Type B pancreatic cell (in vitro differentiated cells): ENCODE measurements at places on chromosomes 2 and 18. TPM values are rescaled to one million over a fixed set of nuclear protein-coding genes. Genes with fewer than 3 reads are reported as not detected.
A peak's percentile ranks its signal among the peaks of the same experiment; 100 is the strongest.

TMEM200C gene
- total RNA-seq, result 3.0 and 26.1 TPM in 2 replicates

DNA sequence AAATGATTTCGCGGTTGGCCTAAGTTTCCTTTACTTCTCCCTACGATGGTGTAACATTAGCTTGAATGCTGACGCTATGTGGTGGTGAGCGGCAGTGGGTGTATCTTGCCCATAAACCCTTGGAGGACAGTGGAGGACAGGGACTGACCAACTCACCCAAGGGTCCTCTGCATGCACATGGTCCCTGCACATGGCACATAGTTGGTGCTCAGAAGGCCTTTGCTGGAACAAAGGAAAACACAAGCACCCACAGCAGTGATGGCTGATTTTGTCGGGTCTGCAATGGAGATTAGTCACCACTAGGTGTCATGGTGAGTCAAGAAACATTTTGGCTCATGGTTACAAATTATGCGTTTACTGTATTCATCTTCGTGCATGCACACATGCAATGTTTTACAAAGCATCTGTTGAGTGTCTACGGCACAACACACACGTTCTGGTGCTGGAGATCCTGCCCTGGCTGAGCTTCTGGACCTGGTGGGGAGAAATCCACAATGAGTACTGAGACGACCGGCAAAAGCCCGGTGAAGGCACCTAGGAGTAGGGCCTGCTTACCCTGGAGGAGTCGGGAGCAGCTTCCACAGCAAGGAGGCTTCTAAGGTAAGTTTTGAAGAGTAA, 44.0 kb downstream of the PDCL3 start:
- H3K4me3 ChIP-seq, result no peak overlapping the region
- H3K27ac ChIP-seq, result no peak overlapping the region
- H3K27me3 ChIP-seq, result peaks cover 2% of the 10 kb centered on the region
- DNase-seq, result no peak

DNA sequence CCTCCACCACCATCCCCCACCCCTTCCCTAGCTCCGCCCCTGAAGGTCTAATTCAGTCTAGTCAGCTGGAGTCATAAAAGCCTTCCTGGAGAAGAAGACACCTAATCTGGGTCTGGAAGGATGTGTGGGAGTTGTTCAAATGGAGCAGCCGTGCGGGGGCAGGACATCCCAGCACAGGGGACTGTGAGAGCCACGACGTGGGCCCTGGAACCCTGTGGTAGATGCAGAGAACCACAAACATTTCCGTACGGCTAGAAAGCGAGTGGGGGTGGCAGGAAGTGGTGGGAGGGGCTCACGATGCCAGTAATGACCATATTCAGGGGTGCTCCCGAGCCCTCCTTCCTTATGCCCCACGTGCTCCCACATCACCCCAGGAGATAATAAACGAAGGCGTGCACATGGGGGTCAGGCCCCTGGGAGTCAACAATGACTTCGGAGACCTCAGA, 20.9 kb upstream of the COL6A3 start:
- no peaks in the 10 kb centered on the region for H3K36me3 ChIP-seq
- H3K4me1 ChIP-seq, result peaks cover 31% of the 10 kb centered on the region
- H3K27me3 ChIP-seq, result peaks cover 18% of the 10 kb centered on the region
- DNase-seq, result no peak
- H3K4me3 ChIP-seq, result no peak overlapping the region
- H3K27ac ChIP-seq, result no peak overlapping the region

GRCh38 chr2:225465827-225466226, 66.3 kb downstream of the NYAP2 start:
- H3K4me1 ChIP-seq, result peaks cover 18% of the 10 kb centered on the region
- no peak overlapping the region for H3K4me3 ChIP-seq
- H3K36me3 ChIP-seq, result no peaks in the 10 kb centered on the region
- H3K27me3 ChIP-seq, result no peaks in the 10 kb centered on the region

GRCh38 chr18:50654658-50655550, 95.0 kb downstream of the MAPK4 start:
- no peak overlapping the region for H3K4me3 ChIP-seq
- H3K27me3 ChIP-seq, result no peaks in the 10 kb centered on the region
- no peaks in the 10 kb centered on the region for H3K36me3 ChIP-seq
- no peak for DNase-seq

- DNase-seq, result no peak
- H3K27ac ChIP-seq, result peak overlapping the region; percentile 98
- peaks cover 55% of the 10 kb centered on the region for H3K36me3 ChIP-seq
- H3K27me3 ChIP-seq, result no peaks in the 10 kb centered on the region
These were observed 1.0 kb downstream of the ZNF532 start for GRCh38 chr18:58865701-58866065.

GRCh38 chr2:64730551-64731262, 77.0 kb upstream of the SERTAD2 start:
- peaks cover 7% of the 10 kb centered on the region for H3K36me3 ChIP-seq
- DNase-seq, result no peak
- H3K4me1 ChIP-seq, result peaks cover 55% of the 10 kb centered on the region

- H3K27ac ChIP-seq, result peak overlapping the region; percentile 91
- H3K27me3 ChIP-seq, result no peaks in the 10 kb centered on the region
- peaks cover 5% of the 10 kb centered on the region for H3K4me1 ChIP-seq
- no peaks in the 10 kb centered on the region for H3K36me3 ChIP-seq
- H3K4me3 ChIP-seq, result no peak overlapping the region
These were observed 107.2 kb upstream of the ETAA1 start for GRCh38 chr2:67289921-67290371.

DNA sequence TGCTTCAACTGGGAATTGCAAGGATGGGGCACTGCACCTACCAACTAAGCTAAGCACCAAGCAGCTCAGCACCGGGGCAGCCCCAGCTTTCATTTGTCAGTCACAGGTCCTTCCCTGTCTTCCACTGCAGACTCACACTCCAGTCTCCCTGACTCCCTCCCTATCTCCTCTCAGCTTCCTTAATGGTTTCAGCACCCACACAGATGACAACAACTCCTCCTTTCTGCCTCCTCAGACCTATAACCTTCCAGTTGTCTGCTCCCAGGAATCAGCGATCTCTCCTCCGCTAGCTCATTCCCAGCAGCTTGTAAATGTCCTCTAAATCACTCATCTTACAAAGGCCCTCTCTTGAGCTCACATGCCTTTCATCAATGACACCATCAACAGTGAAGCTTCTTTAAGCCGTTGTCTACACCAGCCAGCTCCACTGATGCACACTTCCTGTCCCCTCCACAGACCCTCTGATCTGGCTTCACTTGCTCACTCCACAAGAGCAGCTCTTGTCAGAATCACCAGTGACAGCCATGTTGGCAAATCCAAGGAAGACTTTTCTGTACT, 32.1 kb downstream of the CLASP1 start:
- peaks cover 15% of the 10 kb centered on the region for H3K36me3 ChIP-seq
- no peaks in the 10 kb centered on the region for H3K27me3 ChIP-seq
- no peak overlapping the region for H3K4me3 ChIP-seq

- H3K36me3 ChIP-seq, result no peaks in the 10 kb centered on the region
- no peak for DNase-seq
- no peak overlapping the region for H3K27ac ChIP-seq
- H3K4me1 ChIP-seq, result peaks cover 7% of the 10 kb centered on the region
These were observed 51.4 kb downstream of the SLC38A11 start for GRCh38 chr2:164903951-164904350.
